ENCODE measurements at places on chromosomes 6 and 20. TPM values are rescaled to one million over a fixed set of nuclear protein-coding genes. Genes with fewer than 3 reads are reported as not detected.

Gene NDRG3
- total RNA-seq, result 34.3 TPM

Gene ADGB
- not detected for total RNA-seq

Gene ASIP
- not detected for total RNA-seq

DNA sequence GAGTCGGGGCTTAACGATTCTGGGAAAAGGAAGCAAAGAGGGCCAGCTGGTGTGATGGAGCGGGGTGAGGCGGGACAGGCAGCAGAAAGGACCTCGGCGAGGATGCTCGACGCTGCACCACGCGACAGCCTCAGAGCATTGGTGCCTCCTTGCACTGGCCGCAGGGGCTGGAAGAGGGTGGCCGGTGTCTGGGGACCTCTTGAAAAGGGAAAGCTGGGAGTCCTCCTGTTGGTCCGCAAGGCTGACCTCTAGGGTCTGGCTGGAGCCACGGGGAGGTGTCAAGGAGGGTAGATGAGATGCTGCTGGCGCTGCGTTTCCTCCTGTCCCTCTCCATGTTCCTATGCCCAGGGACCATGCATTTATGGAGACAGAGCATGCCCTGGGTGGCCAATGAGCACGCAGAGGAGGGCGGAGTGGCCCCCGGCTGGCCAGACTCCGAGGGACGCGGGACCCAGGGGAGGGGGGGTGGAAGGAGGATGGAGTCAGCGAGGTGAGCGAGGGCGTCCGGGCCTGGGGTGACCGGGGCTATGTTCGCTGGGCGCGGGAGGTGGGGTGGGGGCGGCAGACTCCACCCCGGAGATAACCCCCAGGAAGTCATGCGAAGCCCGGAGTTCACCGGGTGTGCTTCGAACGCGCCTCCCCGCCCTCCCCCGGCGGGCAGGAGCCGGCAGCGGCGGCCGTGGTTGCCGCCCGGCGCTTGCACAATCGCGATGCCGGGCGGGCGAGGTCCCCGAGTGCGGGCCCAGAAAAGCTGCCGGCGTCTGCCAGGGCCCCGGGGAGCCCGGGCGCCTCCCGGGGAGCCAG, at the start of gene CYP24A1:
TSS of gene CYP24A1 (minus strand) at position 334 of the 804 bp plus-strand sequence. CDS start 407 bp downstream, outside the sequence.
- no peaks in the 10 kb centered on the region for H3K36me3 ChIP-seq
- peaks cover 85% of the 10 kb centered on the region for H3K27me3 ChIP-seq
- peak; percentile 40 for DNase-seq
- H3K4me1 ChIP-seq, result peaks cover 12% of the 10 kb centered on the region
- peak within 1 kb of the TSS; percentile 55 for H3K4me3 ChIP-seq
- no peak within 1 kb of the TSS for H3K27ac ChIP-seq

GRCh38 chr6:133198725-133199124, 42.4 kb upstream of the EYA4 start:
- H3K4me1 ChIP-seq, result no peaks in the 10 kb centered on the region
- H3K4me3 ChIP-seq, result no peak overlapping the region
- H3K36me3 ChIP-seq, result no peaks in the 10 kb centered on the region
- no peaks in the 10 kb centered on the region for H3K27me3 ChIP-seq
- no peak for DNase-seq

DNA sequence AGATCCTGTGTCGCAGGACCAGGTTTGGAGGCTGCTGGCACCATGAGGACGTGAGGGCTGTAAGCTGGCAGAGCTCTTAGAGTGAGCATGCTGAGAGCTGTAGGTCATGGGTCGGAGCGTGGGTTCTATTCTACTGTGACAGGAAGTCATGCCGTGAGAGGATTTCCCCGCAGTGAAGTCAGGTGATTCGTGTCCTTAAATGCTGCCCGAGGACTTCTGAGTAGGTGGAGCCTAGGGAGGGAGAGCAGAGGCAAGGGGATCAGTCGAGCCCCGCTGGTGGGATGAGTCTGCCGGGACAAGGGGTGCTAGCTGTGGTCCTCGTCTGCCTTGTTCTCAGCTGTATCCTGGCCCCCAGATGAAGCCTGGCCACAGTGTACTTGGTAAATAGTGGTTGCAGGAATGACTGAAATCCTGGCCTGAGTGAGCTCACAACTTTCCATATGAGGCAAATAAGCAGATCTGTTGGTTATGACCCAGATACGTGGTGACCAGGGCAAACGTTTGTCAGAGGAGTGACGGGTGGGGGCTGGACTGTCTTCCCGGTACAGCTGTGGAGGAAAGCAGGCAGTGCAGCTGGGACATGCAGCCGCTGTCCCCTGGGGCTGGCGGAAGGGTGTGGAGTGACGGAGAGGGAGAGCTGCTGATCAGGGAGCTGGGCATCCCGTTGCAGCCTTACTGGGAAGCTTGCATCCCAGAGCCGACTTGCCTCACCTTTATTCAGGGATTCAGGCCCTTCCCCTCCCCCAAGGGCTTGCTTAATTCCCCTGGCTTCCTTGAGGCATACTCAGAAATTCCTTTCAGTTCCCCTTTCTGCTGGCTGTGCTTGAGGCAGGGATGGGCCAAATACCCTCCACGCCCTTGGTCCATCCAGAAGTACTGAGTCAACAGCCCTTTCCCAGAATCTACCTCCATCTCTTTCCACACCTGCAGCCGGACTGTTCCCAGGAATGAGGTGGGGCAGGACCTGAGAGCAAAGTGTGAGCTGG, 250.9 kb upstream of the RREB1 start:
- peak overlapping the region; percentile 64 for H3K4me3 ChIP-seq
- H3K4me1 ChIP-seq, result peaks cover 12% of the 10 kb centered on the region
- H3K27ac ChIP-seq, result peak overlapping the region; percentile 77
- H3K27me3 ChIP-seq, result peaks cover 4% of the 10 kb centered on the region
- DNase-seq, result peak; percentile 51
